Stimulated activated CD4-positive, alpha-beta T cell treated with anti-CD3 and anti-CD28 coated beads, TNF-alpha, amount 100 ng/mL, for 48 hours (primary cell): ENCODE measurements at places on chromosomes 11 and 22.

DNA sequence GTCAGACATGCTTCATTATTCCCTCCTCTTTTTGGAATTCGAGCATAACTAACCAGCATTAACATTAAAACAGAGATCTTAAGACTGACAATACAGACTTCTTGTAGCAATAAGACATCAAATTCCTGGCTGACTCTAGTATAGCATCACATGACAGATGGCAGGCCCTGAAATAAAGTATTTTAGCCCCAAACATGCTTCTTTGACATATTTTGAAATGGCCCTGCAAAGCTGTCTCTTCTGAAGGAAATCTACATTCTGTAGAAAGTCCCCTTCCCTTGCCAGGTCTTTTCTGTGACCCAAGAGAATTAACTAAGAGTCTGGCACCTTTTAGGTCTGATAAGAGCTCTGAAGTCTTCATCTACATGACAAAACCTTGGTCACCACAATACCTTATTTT, 38.5 kb upstream of the GNAZ start:
- no peak for DNase-seq

DNA sequence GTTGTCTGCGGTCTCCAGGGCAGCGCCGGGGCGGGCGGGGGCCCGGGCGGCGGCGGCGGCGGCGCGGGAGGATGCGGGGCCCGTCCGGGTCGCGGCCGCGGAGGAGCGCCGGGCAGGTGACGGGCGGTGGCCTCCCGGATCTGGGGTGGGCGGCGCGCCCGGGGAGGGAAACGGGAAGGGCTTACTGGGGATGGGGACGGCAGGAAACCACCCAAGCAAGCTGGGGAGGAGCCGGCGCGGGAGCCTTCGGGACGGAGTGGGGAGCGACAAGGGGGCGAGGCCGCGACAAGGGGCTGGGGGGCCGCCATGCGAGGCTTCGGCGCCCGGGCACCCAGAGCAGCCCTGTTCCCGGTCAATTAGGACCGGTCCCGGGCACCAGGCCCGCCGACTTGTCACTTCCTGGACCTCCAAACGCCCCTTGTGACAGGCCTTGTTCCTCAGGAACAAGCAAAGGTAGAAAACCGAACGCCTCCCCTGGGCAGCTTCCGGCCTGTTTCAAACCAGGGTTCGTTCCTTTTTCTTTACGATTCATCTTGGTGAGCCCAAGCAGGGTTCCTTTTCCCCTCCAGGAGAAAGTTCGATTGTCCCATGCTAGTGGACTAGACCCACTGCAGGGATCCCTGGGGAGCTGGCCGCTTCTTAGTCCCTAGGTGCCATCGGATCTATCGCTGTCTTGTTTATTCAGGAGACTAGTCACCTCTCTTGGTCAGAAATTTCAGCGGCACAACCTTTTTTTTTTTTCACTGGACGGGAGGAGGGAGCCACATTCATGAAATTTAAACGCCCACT, 492 bp downstream of the JHY start:
- no peak for DNase-seq

DNA sequence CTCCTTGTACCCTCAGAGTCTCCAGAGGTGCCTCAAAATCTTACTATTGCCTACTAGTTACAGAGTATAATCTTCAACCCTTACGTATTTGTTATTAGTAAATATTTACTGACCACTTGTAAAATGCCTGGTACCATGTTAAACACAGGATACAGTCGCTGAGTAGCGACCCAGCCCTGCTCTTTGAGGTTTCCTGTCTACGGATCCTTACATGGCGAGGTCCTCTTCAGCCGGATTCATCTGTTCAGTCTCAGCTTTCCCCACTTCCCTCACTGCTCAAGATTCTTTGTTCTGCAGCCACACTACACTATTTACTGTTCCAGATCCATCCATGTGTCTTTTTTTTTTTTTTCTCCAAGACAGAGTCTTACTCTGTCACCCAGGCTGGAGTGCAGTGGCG, 13.2 kb upstream of the TTC36 start:
- DNase-seq: no peak

DNA sequence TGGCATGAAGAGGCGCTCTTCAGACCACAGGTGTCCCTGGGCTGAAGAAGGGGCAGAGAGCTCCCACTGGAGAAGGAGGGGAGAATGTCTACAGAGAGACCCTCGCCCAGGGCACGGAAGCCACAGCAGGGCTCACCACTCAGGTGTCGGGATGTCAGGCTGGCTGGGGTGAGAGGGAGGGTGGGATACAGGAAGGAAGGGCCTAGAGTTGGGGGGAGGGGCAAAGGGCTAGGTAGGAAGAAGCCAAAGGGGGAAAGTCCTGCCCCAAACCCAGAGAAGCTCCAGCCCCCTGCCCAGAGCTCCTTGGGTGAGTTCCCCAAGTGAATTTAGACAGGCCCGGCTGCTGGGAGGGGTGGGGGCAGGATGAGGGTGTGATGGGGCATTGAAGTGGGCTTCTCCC, 232.0 kb downstream of the CEP164 start:
- no peak for DNase-seq

DNA sequence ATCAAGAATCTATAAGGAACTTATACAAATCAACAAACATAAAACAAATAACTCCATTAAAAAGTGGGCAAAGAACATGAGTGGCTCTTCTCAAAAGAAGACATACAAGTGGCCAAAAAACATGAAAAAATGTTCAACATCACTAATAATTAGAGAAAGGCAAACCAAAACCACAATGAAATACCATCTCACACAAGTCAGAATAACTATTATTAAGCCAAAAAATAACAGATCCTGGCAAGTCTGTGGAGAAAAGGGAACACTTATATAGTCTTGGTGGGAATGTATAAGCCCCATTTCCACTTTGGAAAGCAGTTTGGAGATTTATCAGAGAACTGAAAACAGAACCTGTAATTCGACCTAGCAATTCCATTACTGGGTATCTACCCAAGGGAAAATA, 921.0 kb downstream of the KCNA4 start:
- no peak for DNase-seq

- DNase-seq: no peak
Measured at GRCh38 chr11:2576549-2576948, 123.2 kb downstream of the KCNQ1OT1 start.

GRCh38 chr22:39592081-39593065, 21.8 kb downstream of the CACNA1I start:
- DNase-seq: no peak

GRCh38 chr22:42080287-42080686, 787 bp downstream of the SMDT1 start:
- no peak for DNase-seq

- DNase-seq: no peak
Measured at GRCh38 chr11:92653454-92653853, 316.0 kb upstream of the MTNR1B start.

- DNase-seq: no peak
Measured at GRCh38 chr11:11349870-11350337, 3.1 kb downstream of the CSNK2A3 start.

- no peak for DNase-seq
Measured at GRCh38 chr11:10373340-10373739, 68.5 kb downstream of the ADM start.

- peak; percentile 78 for DNase-seq
Measured at GRCh38 chr11:118911880-118912741, 13.6 kb downstream of the BCL9L start.

GRCh38 chr11:45806072-45806933, 1.4 kb downstream of the SLC35C1 start:
- DNase-seq: no peak

DNA sequence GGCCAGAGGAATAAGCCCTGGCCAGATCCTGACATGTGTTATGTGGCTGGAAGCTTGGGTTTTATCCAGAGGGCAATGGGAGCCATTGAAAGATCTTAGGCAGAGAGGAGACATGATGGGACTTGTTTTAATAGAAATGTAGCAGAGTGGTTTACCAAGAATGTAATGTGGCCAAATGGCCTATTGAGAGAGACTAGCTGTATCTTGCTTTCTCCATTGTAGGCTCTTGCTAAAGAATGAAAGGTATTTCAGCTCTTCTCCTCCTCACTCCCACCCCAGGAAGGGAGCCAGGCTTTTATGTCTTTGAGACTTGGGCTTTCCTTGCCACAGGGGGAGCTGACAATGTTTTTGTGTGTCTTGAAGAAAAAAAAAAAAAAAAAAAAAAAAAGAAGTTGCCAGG, 82.3 kb downstream of the TRIM29 start:
- no peak for DNase-seq

- DNase-seq: no peak
Measured at GRCh38 chr11:24453129-24453718, 43.6 kb upstream of the LUZP2 start.

DNA sequence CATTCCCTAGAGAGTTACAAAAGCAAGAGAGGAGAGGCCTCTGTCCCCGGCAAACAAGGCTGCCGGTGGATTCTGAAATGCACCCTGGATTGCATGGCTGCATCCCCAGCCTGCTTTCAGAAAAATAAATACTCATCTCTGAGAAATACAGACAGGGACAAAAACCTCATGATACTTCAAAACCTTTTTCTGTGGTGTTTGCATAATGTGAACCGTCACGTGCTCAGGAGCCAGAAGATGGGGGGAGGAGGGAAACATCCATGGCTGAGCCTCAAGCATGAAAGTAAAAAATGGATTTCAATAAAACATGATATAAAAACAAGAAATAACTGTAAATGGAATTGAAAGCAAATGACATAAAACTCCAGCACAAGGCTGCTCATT, 198.5 kb upstream of the NCAM1 start:
- no peak for DNase-seq
